ENCODE measurements at places on chromosomes 12 and 14.

DNA sequence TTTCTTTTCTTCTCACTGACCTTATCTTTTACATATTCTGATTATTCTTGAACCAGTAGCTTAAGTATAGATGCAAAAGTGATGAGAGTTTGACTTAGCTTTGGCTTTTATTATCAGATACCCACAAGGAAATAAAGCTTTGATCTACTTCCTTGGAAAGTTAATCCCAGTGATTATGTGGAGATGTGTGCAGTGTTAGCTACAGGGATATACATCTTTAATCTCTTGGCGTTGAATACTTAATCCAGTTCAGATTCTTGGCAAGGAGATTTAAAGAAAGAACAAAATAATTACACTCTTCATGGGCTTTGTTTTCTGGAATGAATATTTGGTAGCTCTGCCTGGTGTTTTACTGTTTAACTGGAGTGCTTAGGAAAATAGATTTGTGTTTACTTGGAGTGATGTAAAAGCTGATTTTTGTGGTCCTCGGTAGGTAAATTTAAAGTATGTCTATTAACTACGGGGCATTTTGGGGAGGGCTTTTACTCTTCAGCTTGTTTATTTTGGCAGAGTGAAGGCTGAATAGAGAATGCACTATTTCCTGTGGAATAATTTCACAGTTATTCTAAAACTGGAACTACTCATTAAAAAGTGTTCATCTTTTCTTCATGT lies 150.1 kb upstream of the LRIG3 start:
- DNase-seq = no peak

GRCh38 chr12:3200032-3200617 lies 122.9 kb downstream of the TSPAN9 start:
- no peak for DNase-seq

- DNase-seq = no peak
Observed at GRCh38 chr12:116806845-116807440, 68.8 kb downstream of the RNFT2 start.

GRCh38 chr14:79602742-79603141 lies 608.6 kb downstream of the DIO2 start:
- DNase-seq = no peak

DNA sequence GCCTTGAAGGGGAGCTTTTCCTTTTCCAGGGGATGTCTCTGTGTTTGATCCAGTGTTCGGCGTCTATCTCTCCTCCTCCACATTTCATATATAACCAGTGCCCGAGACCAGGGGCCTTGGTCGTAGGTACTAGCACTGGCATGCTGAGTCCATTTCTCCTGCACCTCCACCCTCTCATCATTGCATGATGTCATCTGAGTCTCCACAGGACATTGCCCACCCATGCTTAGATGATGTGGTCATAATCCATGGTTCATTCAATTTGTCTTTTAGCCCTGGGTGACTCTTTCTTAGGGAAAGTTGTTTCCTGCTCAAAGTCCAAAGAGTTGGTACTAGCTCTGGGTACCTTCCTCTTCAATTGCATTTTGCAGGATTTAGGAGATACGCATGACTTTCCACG lies 328.1 kb downstream of the BCL11B start:
- DNase-seq = no peak

GRCh38 chr12:126949558-126949957 lies 1317.4 kb upstream of the TMEM132C start:
- DNase-seq = no peak

GRCh38 chr12:1822699-1823098 lies 2.3 kb downstream of the LRTM2 start:
- DNase-seq = no peak

DNA sequence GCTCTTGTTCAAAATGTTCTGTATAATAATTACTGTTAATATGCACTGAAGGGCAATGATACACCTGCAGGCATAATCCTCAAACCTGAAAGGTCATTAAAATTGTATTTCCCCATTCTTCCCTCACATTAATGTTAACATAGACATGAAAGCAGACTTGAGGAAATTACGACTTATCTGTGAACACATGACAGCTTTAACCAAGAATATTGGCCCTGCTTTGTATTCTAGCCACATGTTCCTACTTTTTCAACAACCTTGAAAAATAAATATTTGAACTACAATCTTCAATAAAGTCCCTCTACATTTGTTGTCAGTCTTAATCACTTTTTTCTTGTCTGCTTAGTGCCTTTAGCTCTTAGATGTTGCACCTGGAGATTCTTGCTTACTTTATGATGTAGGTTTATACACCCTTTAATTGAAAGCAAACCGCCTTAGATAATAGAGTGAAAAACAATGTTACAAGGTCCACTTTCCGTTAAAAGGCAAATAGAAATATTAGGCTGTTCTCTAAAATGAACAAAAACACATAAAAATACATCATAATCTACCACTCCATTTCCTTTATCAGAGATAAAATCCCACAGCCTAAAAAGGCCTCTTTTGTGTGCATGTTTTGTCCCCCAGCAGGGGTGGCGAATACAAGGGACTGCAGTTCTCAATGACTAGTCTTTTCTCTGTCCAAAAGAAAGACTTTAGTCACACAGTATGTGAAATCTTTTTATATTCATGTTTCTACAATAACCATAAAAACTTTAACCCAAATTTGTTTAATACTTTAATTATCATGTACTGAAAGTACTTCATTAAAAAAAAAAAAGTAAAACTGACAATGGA lies 55.9 kb downstream of the ZFC3H1 start:
- no peak for DNase-seq

DNA sequence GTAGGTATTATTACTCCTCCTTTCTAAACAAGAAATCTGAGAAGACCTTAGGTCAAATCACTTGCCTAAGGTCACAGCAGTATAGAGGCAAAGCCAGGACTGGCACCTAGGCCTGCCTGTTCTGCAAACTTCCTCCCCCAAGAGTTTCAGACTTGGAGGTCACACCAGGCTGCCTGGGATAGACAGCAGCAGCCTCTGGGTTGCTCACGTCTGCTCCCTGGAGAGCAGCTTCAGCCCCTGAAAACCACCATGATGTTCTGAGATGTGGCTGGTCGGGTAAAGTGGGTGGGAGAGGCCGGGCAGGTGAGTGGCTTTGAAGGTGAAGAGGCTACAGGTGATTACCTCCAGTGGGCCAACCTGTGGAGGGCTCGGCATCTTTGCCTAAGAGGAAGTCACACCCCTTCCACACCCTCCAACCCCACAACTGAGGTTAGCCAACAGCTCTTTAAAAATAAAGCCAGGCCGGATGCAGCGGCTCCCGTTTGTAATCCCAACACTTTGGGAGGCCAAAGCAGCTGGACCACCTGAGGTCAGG lies 37.0 kb upstream of the PNMA1 start:
- no peak for DNase-seq

All from CD4-positive, alpha-beta T cell (primary cell).